ENCODE measurements at places on chromosomes 7 and 10.

DNA sequence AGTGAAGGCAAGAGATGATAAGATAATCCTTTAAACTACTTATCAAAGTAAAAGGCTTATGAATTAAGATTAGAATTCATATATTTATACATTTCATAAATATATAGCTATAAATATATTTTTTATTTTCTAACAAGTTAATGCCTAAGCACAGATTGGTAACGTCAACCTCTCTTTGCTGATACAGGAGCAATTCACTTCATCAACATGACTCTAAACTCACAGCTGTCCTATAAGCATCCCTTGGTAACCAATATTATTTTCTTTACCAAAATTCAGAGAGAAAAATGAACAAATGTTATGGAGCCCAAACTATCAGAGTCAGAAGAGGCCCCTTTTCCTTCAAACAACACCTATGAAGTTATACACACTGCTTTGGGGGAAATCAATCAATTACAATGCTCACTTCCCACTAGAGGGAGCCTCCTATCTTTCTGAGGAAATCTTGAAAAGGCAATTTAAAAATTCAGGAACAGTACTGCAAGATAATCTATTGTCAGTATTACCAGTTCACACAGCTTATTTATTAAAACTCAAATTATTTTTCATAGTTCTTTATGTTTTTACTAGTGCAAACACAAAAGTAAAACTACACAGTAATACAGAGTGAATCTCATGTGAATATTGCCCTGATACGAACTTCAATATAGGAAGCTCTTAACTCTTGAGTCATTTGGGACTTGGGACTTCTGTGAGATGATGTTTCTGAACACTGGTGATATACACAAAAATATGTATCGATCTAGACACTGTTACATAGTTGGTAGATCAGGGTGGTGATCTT is 51.0 kb upstream of the NOBOX start:
- DNase-seq, result no peak

GRCh38 chr10:74335501-74335900 is 184.5 kb downstream of the ADK start:
- no peak for DNase-seq

DNA sequence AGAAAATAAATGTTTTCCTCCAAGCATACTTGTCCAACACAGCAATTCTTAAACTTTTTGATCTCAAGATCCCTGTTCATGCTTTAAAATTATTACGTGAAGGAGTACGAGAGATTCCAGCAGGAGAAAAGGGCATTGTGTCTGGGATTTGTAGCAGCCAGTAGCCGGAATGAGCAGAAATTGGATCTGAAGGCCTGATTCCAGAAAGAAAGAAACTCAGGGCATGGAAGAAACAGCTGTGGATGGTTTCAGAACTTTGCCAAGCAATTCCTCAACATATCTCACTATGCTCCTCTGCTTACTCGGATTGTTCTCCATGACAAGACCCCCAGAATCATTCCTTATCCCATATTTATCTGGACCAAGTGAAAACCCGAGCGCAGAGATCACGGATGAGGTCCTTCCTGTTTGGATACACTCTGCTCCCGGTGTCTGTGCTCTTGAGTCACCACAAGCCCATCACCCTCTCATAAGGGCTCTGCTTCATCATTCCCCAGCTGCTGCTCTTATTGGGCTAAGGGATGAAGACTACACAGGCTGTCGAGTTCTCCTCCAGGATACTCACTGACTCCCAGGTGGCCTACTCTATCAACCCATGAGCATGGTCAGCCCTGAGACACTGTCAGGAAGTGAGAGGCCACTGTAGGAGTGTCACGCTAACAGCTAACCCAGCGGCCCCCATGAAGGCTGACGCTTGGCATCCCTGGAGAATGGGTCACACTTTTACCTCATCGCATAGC is 121.0 kb upstream of the LANCL2 start:
- no peak for DNase-seq

DNA sequence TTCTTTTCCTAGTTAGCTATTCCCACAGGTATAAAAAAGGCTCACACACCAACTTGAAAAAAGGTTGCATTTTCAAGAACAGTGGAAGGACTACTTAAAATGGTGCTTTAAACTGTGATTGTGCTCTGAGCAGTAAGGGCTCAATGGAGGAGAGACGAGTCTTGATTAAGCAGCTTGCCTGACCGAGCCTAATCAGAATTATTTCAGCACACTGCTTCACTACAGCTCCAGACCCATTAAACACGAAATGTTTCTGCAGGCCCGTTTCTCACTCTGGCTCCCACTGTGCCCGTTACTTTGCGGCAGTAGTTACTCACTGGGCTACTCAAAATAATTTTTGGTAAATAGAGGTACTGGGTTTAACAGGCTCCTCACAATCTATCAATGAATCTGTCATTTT is 126.0 kb downstream of the NRCAM start:
- no peak for DNase-seq

DNA sequence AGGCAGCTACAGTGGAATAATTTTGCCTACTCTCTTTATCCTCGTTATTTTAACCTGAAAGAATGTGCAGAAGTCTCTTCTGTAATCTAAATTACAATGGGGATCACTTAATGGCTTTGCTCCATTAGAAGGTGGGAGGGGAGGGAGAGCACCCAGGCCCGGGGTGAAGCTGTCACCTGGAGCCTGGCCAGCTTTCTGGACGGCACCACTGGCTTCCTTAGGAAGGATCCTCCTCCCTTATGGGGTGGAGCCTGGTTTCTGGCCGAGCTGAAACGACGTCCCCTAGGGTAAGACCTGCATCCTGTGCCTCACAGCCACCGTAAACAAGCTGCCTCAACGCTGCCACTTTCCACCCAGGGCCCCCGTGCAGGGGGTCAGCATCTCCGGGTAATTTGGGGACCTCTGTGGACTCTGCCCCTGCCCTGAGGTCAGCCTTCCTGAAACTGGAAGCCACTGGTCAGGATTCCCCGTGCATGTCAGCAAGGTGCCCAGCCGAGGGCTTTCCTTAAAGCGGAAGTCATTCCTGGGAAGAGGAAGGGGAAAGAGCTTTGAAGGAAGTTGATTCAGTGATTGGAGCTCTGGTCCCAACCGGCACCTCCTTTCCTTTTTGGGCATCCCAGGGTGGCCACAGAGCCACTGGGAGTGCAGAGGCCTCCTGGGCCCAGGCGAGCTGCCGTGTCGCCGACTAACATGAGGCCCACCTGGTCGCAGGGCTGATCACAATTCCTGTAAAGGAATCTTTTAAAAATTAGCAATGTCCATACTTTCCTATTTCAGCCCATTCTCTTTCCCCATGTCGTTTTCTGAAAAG is 569.1 kb downstream of the DNAJB6 start:
- no peak for DNase-seq

DNA sequence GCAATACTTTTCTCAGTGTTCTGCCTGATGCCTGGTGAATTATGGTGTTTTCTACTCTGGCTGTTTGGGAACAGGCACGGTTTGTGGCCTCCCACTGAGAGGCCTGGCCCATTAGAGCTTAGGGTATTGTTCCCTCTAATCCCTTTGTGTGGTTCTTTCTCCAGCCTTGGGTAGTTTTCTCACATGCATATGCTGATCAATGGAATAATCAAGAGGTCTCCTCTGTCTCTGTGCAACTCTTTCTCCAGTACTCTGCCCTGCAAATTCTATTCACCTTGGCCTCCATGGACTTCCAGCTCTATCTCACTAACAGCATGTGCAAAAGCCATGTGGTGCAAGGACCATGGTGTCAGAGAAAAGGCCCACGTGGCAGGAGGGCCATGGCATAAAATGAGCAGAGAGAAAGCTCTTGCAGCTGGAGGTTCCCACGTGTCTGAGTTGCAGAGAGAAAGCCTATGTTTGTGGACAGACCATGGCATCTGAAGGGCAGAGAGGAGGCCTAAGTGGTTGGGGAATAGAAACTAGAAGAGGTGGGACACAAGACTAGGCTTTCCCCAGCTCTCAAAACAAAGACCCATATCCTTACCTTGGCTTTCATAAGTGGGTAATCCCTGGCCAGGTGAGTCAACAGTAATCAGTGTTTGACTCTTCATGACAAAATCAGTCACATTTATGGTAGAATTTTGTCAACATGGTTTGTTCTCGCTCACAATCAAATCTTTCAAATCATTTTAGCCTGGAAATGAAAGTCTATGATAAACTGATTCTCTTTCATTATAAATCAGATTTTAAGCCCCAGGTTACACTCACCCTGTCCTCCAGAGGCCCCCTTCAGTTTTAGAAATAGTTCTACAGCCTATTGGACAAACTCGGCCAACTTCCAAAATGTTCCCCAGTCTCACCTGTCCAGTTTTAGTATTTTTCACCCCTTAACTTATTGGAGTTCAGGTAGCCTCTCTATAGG is 17.3 kb downstream of the OPALIN start:
- no peak for DNase-seq

DNA sequence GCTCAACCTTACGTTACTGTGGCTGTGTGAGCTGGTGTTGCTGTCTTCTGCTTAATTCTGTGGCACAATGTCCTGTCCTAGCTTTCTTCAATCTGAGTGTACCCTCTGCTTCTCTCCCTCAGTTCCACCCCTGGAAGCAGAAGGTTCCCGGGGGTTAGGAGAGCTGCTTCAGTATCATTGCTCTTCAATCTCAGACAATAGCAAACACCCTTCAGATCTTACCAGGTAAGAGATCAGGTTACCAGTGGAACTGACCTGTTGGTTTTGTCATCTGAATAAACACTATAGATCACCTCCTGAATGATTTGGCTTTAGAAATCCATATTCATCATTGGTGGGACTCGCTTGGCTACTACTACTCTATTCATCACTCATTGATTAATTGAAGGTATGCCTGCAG is 48.4 kb downstream of the DNAJB9 start:
- DNase-seq, result no peak

GRCh38 chr10:6023661-6024333 is 38.4 kb downstream of the IL2RA start:
- DNase-seq, result no peak

GRCh38 chr7:12458520-12459131 is 55.0 kb upstream of the VWDE start:
- DNase-seq, result no peak

GRCh38 chr10:104080762-104081161 is 4.9 kb downstream of the COL17A1 start:
- no peak for DNase-seq

- DNase-seq, result no peak
Observed at GRCh38 chr7:28318101-28318762, 94.1 kb upstream of the CREB5 start.

- no peak for DNase-seq
Observed at GRCh38 chr7:132345543-132346129, 230.6 kb downstream of the PLXNA4 start.

DNA sequence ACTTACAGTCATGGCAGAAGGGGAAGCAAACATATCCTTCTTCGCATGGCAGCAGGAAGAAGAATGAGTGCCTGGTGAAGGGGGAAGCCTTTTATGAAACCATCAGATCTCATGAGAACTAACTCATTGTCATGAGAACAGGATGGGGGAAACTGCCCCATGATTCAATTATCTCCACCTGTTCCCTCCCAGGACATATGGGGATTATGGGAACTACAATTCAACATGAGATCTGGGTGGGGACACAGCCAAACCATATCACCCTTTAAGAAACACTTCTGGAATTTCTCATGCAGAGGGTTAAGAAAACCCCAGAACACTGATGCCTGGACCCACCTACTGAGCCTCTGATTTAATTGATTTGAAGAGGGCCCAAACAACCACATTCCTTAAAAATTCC is 63.3 kb upstream of the DNAJB12 start:
- no peak for DNase-seq

DNA sequence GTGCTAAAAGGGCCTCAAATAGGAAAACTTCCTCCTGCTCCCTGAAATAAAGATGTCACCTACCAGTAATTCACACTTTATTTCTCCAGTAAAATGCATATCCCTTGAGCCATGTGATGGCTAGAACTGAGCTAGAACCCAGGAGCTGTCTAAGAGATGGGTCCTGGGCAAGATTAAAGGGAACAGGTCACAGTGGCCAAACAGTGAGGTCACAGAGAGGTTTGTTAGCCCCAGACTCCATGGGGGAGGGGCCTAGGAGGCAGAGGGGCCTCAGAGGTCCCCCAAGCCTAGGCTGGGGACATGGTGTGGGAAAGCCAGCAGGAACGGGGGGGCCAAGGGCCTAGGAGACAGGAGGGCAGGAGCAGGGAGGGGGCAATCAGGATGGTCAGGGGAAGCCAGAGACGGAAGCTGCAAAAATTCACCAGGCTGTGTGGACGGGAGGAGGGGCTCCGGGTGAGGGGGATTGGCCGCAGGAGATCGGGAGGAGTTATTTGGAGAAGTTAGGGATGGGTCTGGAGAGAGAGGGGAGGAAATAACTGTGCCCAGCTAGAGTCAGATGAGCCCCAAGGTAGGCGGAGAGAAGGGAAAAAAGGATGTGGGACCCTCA is 3.3 kb downstream of the FBXO24 start:
- no peak for DNase-seq

DNA sequence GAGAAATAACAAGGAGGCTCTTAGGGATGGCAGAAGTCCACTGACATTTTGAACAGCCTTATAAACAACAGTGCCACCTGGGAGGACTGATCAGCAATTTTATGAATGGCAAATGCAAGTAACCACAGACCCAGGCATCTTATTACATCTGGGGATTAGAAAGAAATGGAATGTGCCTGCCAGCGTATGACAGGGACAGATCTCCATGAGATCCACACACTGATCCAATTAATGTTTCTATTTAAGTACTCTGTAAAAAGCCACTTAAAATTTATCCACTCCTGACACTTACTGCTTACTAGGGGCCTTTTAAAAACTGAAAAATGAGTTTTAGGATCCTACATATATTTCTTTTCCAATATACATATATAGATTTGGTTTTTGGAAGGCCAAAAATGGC is 28.6 kb downstream of the PARD3 start:
- DNase-seq, result no peak

GRCh38 chr7:130789436-130789835 is 55.4 kb upstream of the KLF14 start:
- DNase-seq, result no peak

DNA sequence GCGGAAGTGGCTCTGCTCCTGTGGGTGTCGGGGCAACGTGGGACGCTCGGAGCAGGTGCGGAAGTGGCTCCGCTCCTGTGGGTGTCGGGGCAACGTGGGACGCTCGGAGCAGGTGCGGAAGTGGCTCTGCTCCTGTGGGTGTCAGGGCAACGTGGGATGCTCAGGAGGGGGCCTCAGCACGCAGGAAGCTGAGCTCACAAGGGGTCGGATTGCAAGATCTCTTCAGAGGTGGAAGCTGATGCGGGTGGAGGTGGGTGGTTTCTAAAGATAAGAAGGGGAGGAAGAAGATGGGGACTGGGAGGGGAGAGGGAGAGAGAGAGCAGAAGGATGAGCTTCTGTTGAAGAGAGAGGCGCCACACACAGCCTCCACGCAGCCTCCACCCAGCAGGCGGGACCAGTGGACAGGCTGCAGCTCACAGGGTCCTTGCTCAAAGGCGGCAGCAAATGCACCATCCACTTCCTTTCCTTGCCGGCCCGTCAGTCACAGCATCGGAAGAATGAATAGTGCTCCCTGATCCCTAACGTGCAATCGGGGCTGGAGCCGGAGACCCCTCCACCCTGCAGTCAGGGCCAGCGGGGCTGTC is 78.7 kb downstream of the PTPRN2 start:
- no peak for DNase-seq
